Left colon (tissue), 2 donors: ENCODE measurements at places on chromosomes 16 and 17.

GRCh38 chr17:63840591-63841349 is 1.7 kb downstream of the SMARCD2 start:
- DNase-seq, result no peak

GRCh38 chr16:7731141-7731540 is 398.5 kb downstream of the RBFOX1 start:
- DNase-seq, result no peak

DNA sequence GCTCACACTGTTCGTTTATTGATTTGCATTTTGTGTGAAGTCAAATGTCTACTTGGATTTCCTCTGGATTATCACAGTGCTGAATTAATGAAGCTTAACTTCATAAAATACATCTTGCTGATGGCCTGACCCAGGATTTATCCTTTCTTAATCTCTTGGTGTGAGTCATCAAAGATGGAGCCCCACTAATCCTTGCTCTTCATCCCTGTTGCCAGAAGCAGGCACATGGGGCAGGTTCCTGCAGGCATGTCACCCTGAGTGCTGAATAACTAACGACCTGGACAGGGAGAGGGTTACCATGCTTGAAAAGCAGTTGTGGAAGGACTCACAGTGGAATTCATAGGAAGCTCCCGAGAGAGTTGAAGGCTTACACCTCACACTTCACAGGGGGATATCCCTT is 56.0 kb upstream of the FA2H start:
- DNase-seq, result no peak

- peak; percentile 83 for DNase-seq
Observed at GRCh38 chr16:17266608-17267313, 204.0 kb downstream of the XYLT1 start.

DNA sequence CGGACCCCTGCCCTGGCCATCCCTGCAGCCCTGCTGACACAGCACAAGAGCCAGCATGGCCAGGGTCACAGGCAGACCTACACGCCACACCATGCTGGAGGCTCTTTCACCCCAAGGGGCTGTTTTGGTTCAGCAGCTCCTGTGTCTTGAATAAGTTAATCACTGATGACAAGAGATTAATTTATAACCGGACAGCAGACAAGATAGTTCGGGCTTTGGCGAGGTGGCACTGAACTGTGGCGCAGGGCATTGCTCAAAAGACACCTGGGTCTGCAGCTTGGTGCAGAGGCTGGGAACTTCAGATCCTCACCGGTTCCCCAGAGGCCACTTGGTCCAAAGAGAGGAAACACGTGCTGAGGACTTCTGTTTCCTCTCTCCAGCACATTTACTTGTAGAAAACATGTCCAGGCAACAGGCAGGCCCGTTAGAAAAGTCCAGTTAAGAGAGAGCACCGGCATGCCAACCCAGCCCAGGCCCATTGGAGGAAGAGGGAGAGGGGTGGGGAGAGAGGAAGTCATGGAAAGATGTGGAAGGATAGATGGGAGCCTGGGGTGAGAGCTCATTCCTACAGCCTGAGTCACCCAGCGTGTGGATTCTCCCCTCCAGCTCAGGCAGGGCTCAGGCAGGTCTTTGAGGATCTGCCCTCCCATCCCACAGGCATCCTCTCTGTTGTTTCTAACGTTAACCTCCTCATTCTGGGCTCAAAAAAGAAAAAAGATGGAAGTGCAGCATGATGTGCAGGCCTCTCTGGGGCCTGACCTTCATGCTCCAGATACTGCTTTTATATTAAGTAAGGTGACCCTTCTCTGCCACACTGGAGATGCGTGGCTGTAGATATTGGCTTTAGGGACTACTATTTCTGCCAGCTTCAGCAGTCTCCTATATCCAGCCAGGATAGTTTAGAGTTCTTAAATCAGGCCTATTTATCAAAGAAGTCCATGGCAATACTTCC is 80.0 kb upstream of the HNF1B start:
- DNase-seq, result no peak

- DNase-seq, result peak; percentile 76
Observed at GRCh38 chr17:77445760-77446532, 305.2 kb downstream of the SEC14L1 start.

DNA sequence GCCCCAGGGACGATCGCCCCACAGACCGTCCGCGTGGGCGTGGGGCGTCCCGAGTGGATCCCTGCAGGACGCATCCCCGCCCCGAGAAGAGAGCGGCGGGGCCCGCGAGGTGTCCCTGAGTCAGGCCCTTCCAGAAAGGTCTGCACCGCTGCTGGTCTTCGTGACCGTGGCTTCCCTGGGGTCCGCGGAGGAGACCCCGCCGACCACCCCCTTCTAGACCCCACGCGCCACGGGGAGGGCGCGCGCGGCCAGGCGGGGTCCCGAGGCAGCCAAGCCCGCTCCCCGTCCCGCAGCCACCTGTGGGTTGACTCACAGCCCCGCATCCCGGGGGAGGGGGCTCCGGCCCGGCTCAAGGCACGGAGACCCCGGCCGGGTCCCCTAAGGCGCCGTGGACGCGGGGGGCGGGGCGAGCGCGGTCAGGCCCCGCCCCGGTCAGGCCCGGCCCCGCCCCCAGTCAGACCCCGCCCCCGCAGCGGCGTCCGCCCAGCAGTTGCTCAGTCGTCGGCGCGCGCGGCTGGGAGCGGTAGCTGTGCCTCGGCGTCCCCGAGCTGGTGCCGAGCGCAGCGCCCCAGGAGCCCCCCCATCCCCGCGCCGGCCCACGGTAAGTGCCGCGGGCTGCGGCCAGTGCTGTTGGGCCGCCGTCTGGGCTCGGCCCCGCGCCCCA is at the start of gene BAIAP3:
BAIAP3 (plus strand) TSS at position 497 of the 664 bp plus-strand sequence. CDS start 4,905 bp downstream, outside the sequence.
- DNase-seq, result peak; percentile 69

GRCh38 chr17:77209330-77209748 is 68.6 kb downstream of the SEC14L1 start:
- no peak for DNase-seq

- DNase-seq, result peak; percentile 63
Observed at GRCh38 chr17:7932949-7933348, 943 bp downstream of the CNTROB start.

GRCh38 chr17:5467416-5467815 is 1.4 kb downstream of the DHX33 start:
- DNase-seq, result no peak

DNA sequence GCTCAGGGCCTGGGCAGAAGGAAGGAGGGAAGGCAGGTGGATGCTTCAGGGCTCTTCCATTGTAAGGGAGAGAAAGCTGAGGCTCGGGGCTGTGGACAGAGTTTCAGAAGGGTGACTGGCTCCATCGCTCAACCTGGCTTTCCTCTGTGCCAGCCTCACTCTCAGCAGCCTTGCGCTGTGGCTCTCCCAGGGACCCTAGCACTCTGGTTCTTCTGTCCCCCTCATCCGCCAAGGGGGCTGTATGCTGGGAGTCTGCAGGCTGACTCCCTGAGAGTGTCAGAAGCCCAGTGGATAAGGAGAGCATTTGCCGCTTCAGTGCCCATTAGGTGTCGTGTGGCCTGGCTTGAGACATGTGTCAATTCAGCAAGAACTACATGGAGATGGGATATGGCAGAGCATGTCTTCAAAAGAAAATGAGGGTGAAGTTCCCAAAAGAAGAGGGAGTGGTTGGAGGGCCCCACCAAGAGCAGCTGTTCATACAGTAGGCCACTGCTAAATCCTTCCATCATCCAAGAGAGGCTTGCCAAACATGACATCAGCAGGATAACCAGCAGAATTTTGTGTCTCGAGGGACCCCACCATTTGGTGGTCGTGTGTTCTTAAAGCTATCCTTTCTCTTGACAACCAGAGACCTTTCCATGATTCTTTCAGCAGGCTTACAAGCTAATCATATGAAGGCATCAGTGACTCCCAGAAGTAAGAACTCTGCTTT is 148.2 kb downstream of the IRX5 start:
- no peak for DNase-seq

GRCh38 chr17:54405826-54406225 is 494.8 kb upstream of the TOM1L1 start:
- no peak for DNase-seq

GRCh38 chr16:1305823-1306222 is 3.6 kb upstream of the UBE2I start:
- no peak for DNase-seq

DNA sequence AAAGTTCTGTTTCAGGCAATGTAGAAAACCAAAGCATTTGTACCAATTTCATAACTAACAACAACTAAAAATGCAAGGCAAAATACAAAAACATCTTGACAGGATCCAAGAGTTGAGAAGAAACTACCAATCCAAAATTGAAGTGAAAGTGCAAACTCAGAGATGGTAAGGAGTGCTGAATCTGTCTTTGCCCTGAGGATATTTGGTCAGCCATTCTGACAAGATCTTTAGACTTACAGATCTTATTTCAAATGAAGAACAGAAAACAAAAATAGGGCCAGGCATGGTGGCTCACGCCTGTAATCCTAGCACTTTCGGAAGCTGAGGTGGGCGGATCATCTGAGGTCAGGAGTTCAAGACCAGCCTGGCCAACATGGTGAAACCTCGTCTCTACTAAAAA is 412.8 kb downstream of the ZFHX3 start:
- no peak for DNase-seq

DNA sequence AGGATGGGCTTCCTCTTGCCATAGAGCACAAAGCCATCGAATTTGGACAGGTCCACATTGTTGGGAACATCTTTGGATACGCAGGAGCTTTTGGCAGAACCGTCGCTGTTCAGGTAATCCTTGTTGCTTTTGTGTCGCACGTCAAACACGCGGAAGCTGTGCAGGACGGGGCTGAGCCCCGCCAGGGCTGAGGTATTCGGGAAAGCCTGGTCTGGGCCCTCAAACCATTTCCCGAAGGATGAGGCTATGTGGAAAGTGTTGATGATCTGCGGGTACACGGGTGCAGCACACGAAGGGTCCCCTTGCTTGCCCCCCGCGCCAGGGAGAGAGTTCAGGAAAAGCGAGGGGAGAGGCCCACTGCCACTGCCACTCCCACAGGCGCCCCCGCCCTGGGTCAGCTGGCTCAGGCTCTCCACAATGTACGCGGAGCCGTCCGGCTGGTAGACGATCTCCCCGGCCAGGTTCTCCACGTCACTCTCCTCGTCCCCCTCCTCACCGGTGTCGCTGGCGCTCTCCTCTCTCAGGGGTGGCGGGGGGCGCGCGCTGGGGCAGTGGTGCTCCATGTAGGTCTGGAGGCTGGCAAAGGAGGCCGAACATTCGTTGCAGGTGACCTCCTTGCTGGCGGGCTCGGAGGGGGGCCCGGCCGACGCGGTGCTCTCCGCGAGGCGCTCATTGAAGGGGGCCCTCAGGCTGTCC is 88.5 kb downstream of the ZFHX3 start:
- no peak for DNase-seq

DNA sequence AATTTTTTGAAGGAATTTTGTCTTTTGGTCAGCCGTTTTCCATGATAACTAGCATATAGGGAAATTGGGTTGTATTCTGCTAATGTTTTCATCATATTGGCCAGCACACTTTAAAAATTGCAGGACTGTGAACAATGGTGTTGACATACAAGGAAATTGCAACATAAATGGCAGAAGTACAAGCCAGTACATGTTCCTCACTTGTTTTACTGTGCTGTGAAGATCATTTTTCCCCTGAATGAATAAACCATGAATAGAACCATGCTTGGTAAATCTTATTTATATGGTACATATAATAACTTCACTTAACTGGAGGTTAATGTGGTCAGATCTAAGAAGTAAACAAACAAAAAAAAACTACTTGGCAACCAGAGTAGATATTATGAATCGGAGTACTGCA is 22.8 kb downstream of the OMG start:
- DNase-seq, result no peak

- peak; percentile 14 for DNase-seq
Observed at GRCh38 chr17:16313139-16314090, 39.9 kb downstream of the CENPV start.

- peak; percentile 35 for DNase-seq
Observed at GRCh38 chr17:45433159-45433535, 477 bp upstream of the ARHGAP27 start.

DNA sequence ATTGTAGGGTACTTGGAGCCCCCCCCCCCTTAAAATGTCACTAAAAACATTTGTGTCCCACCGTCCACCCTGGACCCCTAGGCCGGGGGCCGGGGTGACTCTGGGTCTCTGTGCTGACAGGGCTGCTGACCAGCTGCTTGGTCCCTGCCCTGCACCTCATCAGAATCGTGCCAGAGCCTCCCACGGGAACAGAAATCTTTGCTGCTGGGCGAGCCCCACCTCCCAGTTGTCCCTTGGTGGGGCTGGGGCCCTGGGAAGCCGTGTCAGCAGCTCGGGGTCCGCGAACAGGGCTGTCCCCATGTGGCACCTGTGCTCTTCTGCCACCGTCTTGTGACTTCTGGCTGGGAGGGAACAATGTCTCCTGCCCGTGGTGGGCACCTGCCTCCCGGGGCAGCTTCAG is 18.5 kb downstream of the KCTD5 start:
- DNase-seq, result no peak

DNA sequence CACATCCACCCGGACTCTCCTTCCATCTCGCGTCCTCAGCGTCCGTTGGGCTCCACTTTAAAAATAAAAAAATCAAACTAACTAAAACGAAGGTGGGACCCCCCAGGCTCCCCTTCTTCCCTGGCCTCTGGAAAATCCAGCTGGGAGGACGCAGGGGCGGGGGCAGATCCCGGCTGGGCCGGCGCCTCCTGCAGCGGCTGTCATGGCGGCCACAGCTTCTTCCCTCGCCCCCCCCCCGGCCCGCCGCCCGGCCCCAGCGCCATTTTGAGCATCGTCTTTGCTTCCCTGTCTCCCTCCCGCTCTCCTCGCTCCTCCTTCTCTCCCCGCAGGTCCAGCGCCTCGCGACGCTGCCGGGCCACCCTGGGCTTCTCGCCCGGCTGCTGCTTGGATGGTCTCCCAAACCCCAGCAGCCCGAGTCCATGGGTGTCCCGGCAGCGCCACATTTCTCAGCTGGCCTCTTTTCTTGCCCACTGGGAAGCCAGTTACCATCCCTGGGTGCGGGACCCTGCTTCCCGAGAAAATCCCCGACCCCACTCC is 3.3 kb downstream of the HOXB2 start:
- DNase-seq, result no peak

GRCh38 chr16:67702130-67702529 is 17.0 kb downstream of the GFOD2 start:
- no peak for DNase-seq

- no peak for DNase-seq
Observed at GRCh38 chr16:69663846-69664245, 62.5 kb downstream of the NQO1 start.

GRCh38 chr16:70612931-70613330 is 33.4 kb upstream of the IL34 start:
- no peak for DNase-seq

GRCh38 chr16:85643631-85644030 is 30.5 kb downstream of the GSE1 start:
- DNase-seq, result no peak

- DNase-seq, result no peak
Observed at GRCh38 chr17:53736516-53737240, 86.0 kb upstream of the KIF2B start.

GRCh38 chr16:23302045-23302956 is at the start of gene SCNN1B:
Gene SCNN1B (plus strand): TSS chr16:23302302. CDS start chr16:23348600, 46,298 bp downstream.
- peak; percentile 77 for DNase-seq

GRCh38 chr17:2958706-2959222 is 104.6 kb downstream of the OR1D5 start:
- DNase-seq, result no peak

GRCh38 chr16:1002399-1003166 is 21.0 kb downstream of the SOX8 start:
- no peak for DNase-seq
